GM04503 (cell line): ENCODE measurements at places on chromosomes 3 and 15.

DNA sequence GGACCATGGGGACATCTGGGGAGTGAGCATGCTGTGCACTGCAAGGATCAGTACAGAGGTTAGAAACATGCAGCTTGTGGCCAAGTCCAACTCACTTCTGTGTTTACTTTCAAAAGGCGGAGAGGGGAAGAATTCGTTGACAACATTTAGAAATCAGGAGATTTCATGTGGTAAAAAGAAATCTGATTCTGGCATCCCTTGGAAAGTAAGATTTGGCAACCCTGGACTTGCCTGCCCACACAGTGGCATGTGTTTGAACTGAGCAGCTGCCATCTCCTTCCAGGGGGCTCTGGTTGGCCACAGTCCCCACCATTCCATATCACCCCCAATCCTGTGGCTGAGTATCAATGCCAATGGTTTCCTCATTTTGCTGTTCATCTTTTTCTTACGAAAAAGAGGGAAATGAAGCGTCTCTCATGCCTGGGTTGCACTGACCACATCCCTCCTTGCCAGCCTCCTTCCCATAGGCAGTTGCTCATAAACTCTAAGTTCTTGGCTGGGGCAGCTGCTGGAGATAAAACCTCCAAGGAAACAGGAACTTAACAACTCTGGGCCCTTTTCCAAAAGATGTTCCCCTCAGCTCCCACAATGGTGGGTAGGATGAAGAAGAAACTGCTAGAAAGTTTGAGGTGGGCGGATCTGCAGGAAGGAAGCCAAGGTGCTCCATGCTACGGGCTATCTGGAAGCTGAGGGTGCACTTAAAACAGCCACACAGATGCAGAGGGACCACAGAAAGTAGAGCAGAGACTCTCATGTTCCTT is 29.2 kb downstream of the SLC6A11 start:
- DNase-seq = no peak

- DNase-seq = no peak
Measured at GRCh38 chr3:135172191-135172869, 377.3 kb downstream of the EPHB1 start.

GRCh38 chr15:93943586-93943985 is 287.8 kb upstream of the MCTP2 start:
- DNase-seq = no peak

DNA sequence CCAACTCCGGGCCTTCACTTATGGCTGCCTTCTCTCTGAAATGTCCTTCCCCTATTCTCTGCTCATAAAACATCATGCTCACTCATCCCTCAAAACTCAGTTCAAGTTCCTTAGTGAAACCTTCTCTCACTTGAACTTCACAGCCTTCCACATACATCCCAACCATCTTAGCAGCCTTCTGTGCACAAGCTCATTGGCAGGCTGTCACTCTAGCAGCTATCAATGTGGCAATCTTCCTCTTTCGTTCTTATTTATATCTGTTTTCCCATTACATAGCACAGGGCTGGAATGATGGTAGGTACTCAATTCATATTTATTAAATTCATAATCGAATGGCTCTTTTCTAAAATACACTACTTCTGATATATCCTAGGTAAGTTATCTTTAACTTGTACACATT is 66.4 kb upstream of the MCTP2 start:
- DNase-seq = no peak

DNA sequence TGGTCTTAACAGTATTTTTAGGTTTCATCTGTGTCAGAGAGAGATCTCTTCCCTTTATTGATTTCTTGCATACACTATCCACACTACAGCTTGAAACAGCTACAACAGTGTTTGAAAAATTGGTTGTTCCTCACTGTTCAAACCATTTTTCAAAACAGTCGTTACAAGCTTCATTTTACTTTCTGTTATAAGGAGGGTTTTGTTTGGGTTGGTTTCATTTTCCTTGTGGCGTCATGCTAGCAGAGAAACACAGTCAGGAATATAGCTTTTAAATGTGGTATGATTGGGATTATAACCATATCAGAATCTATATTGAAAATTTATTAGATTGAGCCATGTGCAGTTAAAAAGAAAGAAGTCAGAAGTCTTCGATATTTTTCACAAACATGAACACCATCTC is 400.6 kb downstream of the ZBTB20 start:
- DNase-seq = no peak

GRCh38 chr3:116441652-116442051 is 3.6 kb downstream of the LSAMP start:
- no peak for DNase-seq

GRCh38 chr3:164488893-164489292 is 589.4 kb downstream of the SI start:
- no peak for DNase-seq

DNA sequence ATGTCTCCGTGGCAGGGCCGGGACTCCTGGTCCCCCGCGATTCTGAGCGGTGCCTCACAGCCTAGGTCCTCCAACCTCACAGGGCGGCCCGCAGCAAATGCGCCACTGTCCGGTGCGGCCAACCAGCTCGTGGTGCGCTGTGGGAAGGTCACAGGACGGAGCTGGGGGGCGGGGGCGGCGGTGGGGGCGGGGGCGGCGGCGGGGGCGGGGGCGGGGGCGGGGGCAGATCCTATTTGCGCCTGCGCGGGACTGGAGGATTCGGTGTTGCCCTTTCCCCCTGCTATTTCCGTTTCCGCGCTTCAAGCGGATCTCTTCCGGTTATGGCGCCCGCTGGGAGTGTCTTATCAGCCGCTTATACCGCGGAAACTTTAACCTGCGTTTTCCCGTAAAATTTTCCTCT is 106.7 kb upstream of the SNRPN start:
- no peak for DNase-seq

DNA sequence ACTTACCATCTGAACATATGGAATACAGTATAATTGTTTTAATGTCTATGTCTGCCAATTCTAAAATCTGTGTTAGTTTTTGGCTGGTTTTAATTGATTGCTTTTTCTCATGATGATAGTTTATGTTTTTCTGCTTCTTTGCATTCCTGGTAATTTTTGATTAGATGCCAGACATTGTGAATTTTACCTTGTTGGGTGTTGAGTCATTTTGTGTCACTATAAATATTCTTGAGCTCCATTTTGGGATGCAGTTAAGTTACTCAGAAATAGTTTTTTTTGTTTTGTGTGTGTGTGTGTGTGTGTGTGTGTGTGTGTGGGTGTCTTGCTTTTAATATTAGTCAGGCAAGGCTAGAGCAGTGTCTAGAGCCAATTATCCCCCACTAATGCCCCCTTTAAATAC is 818.8 kb upstream of the NR2F2 start:
- no peak for DNase-seq

- no peak for DNase-seq
Measured at GRCh38 chr3:146594843-146595482, 10.2 kb downstream of the PLSCR5 start.

- DNase-seq = no peak
Measured at GRCh38 chr3:106206146-106206545, 337.3 kb upstream of the CBLB start.

DNA sequence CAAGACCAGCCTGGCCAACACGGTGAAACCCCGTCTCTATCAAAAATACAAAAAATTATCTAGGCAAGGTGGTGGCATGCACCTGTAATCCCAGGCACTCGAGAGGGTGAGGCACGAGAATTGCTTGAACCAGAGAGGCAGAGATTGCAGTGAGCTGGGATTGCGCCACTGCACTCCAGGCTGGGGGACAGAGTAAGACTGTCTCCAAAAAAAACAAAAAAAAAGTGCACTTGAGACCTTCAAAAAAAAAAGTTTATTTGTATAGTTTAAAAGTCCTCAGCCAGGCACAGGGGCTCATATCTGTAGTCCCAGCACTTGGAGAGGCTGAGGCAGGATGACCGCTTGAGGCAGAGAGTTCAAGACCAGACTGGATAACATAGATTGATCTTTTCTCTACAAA is 2.1 kb downstream of the PBRM1 start:
- DNase-seq = no peak

GRCh38 chr3:156216852-156217251 is 96.5 kb downstream of the KCNAB1 start:
- no peak for DNase-seq

DNA sequence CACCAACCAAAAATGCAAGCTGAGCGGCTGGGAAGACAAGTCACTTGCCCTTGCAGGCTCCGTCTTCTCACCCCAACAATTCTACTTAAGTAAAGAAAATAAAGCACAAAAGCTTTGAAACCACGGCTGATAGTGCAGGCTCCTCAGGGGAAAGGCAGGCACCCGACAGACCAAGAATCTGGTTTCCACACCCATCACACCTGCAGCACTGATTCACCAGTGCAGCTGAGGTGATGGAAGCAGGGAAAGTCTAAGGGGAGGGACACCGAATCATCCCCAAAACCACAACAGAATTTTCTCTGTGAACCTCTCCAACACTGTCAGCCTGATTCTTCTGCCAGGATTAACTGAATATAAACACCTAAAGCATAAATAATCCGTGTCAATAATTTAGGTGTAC is 62.0 kb upstream of the NSMCE3 start:
- no peak for DNase-seq

GRCh38 chr3:16305111-16305541 is 40.1 kb downstream of the OXNAD1 start:
- no peak for DNase-seq

GRCh38 chr3:124812291-124813265 is 74.6 kb downstream of the ITGB5 start:
- DNase-seq = peak; percentile 92

DNA sequence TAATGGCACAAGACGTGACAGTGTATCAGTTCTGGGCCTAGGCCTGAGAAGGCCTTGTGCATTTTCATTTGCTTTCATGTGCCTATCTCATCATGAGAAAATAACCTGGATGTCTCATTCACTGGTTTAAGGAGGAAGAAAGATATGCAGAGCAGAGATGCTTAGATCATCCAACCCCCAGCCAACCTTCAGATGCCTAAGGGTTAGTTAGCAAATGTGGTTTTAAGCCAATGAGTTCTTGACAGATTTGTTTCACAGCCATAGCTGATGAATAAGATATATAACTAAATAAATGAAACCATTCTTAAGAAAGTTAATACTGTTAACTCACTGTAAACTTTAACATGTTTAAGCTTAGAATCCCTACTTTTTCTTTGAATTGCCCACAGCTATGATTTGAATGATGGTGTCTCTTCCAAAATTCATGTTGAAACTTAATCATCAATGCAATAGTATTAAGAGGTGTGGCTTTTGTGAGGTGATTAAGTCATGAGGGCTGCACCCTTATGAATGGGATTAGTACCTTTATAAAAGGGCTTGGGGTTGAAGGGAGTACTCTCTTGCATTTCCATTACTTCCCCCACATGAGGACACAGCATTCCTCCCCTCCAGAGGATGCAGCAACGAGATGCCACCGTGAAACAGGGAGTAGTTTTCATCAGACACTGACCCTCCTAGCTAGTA is 324.6 kb upstream of the TBC1D5 start:
- no peak for DNase-seq

- DNase-seq = no peak
Measured at GRCh38 chr15:73910522-73911303, 15.5 kb upstream of the LOXL1 start.

GRCh38 chr3:148227534-148227933 is 470.2 kb upstream of the AGTR1 start:
- DNase-seq = peak; percentile 29

- no peak for DNase-seq
Measured at GRCh38 chr15:31083370-31083780, 18.1 kb downstream of the TRPM1 start.

- DNase-seq = peak; percentile 34
Measured at GRCh38 chr3:11155341-11156025, 1.2 kb downstream of the HRH1 start.

GRCh38 chr3:196688349-196688748 is 23.7 kb downstream of the CEP19 start:
- DNase-seq = peak; percentile 46

- no peak for DNase-seq
Measured at GRCh38 chr3:137988152-137988551, 21.8 kb upstream of the CLDN18 start.

GRCh38 chr3:130748467-130748861 is 1.8 kb upstream of the PIK3R4 start:
- no peak for DNase-seq

- DNase-seq = no peak
Measured at GRCh38 chr3:12034440-12034839, 30.3 kb downstream of the SYN2 start.

DNA sequence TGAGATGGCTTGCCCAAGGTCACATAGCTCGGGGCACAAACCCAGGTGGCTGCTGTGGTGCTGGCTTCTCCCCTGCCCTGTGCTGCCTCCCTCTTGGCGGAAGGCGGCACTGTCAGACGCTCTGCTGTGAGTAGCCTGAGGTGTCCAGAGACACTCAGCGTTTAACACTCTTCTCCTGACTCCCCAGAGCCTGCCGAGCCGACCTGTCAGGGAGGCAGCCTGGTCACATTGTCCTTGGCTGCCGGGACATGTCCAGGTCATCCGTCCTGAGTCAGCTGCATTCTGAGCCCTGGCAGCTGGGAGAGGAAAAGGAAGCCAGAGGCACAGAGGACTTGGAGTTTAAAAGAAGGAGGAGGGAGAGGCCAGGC is 4.7 kb downstream of the LMAN1L start:
- no peak for DNase-seq

DNA sequence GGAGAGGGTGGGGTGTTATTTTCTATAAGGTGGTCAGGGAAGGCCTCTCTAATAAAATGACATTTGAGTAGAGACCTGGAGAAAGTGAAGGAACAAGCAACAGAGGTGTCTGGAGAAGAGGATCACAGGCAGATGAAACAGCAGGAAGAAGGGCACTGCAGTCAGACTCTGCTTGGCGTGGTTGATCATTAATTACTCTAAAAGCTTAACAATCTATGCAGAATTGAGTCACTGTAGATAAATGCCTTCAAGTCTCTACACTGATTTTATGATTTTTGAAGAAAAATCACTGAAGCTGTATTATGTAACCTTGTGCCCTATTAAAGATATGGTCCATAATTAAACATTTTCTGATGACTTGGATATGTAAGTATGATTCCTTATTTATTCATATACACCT is 114.2 kb downstream of the TNIK start:
- no peak for DNase-seq

GRCh38 chr15:62057341-62057980 is 2.8 kb downstream of the VPS13C start:
- DNase-seq = no peak

DNA sequence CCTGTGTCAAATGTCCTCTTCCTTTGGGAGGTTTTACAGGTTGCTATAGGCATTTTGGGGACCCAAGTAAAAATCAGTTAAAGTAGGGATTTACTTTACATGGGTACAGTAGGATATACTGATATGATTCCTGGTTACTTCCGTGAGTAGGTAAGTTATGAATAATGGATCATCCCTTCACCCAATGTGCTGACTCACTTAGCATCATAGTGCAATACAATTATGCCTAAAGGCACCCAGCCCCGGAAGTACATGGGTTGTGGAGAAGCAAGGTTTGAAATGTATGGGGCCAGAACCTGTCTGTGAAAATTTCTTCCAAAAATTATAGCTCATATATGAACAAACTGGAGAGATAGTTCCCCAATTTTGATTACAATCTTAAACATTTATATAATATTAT is 64.0 kb downstream of the GLB1 start:
- no peak for DNase-seq

DNA sequence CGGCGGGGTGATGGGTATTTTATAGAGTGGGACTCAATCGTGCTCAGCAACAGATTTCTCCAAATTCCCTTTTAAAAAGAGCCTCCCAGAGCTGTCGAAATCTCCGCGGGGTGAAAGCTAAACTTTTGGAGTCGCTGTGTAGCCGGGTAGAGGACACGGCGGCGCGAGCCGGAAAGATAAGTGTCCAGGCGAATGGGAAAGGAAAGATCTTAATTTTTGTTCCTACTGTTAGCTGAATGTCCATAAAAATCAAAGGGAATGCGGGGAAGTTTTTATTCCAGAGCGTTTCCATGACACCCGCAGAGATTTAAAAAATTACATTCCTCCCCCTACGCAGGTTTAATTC is 9.1 kb downstream of the EOMES start:
- no peak for DNase-seq
